Hippocampal formation (tissue), 2 donors: ENCODE measurements at places on chromosomes 12 and 14.

- DNase-seq: no peak
Observed at GRCh38 chr12:118330421-118331018, 42.2 kb downstream of the TAOK3 start.

- DNase-seq: no peak
Observed at GRCh38 chr12:119710965-119711551, 43.1 kb downstream of the PRKAB1 start.

DNA sequence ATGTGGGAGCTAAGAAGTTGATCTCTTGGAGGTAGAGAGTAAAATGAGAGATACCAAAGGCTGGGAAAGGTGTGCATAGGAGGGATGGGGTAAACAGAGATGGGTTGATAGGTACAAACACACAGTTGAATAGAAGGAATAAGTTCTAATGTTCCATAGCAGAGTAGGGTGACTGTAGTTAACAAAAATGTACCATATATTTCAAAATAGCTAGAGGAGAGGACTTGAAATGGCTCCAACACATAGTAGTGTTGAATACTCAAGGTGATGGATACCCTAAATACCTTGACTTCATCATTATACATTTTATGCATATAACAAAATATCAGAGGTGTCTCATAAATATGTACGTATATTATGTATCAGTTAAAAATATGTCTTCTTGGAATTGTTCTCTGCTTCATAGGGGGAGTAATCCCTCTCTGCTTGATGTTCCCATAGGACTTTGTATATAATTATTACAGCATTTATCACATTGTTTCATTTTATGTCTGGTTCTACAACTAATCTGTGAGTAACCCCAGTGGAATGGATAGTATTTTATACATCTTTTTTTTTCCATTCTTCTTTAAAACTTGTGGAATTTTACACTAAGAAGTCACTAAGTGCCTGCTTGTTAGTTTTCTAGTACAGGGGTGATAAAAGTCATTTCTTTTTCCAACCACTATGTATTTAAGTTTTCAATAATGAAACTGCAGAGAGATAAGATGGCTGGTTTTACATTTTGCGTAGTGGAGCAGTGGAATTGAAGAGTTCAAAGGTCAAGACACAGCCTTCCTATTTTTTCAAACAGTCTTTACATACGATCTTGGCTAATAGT lies 1940.0 kb upstream of the SEL1L start:
- DNase-seq: no peak

- DNase-seq: no peak
Observed at GRCh38 chr12:51626629-51627028, 35.6 kb downstream of the SCN8A start.

DNA sequence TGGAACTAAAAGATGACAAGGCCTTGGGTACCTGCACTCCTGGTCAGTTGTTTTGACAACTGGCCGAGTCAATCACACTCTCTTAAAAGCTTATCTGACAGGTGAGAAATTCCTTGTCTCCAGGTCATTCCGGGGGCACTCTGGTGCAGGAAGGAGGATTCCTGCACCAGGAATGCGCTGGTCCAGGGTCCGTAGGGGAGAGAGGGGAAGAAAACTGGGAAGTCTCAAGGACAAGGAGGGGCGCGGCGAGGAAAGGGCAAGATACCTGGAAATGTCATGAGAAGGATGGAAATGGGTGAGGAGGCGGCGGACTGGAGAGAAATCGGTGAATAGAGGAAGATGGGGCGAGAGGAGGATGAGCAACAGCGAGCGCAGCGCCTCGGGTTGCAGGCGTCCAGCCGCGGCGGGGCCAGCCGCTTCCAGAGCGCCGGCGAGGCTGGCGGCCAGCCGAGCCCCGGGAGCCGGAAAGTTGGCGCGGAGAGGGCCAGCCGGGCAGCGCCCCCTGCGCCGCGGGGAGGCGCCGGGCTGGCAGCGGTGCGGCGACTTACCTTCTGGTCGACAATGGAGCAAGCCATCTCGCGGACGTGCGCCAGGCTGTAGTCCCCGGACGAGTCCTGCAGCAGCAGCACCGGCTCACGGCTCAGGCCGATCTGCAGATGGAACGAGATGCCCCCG lies 809 bp downstream of the PRKD1 start:
- peak; percentile 57 for DNase-seq

- DNase-seq: no peak
Observed at GRCh38 chr12:116116650-116117424, 160.7 kb downstream of the MED13L start.

DNA sequence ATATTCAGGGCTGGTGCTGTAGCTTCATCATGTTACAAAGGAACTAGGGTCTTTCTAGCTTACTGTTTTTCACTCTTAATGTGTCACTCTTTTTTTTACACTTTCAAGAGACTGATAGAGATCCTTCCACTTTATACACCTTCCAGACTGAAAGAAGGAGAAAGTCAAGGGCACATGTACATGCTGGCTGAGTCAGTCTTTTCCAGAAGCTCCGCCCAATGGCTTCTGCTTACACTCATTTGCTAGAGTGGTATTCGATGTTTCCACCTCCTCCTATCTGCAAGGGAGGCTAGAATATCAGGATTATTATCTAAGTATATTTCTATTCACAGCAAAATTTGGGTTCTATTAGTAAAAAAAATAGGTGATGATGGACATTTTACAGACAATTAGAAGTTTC lies 325.8 kb upstream of the OR4E1 start:
- DNase-seq: no peak

GRCh38 chr12:88746386-88746785 lies 166.1 kb upstream of the KITLG start:
- DNase-seq: no peak

DNA sequence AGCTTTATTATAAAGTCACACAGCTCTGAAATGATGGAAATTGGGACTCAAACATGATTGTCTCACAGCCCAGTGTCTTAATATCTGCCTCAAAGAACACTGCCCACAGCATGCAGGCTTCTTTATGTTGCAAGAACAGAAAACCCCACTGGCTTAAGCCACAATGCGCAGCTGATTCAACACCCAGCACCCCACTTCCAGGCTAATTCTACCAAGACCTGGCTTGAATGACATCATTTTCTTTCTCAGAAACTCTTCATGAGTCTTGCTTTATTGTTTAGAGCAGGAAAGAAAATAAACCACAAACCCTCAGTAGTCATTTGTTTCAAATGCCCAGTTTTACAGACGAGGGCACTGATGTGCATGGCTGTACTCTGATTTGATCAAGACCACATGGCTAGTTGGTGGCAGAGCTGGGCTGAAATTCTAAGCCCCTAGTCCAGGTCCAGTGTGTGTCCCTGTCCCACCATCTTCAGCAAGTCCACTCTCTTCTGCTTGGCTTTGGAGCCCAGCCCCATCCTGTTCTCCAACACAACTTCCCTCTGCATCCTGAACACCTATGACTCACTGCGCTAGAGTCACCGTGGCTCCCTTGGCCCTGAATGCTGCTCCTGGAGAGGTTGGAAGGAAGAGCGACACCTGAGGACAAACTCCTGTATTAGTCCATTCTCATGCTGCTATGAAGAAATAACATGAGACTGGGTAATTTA lies 50.3 kb upstream of the SRSF5 start:
- DNase-seq: no peak

GRCh38 chr14:44912041-44912869 lies 49.5 kb downstream of the KLHL28 start:
- no peak for DNase-seq

DNA sequence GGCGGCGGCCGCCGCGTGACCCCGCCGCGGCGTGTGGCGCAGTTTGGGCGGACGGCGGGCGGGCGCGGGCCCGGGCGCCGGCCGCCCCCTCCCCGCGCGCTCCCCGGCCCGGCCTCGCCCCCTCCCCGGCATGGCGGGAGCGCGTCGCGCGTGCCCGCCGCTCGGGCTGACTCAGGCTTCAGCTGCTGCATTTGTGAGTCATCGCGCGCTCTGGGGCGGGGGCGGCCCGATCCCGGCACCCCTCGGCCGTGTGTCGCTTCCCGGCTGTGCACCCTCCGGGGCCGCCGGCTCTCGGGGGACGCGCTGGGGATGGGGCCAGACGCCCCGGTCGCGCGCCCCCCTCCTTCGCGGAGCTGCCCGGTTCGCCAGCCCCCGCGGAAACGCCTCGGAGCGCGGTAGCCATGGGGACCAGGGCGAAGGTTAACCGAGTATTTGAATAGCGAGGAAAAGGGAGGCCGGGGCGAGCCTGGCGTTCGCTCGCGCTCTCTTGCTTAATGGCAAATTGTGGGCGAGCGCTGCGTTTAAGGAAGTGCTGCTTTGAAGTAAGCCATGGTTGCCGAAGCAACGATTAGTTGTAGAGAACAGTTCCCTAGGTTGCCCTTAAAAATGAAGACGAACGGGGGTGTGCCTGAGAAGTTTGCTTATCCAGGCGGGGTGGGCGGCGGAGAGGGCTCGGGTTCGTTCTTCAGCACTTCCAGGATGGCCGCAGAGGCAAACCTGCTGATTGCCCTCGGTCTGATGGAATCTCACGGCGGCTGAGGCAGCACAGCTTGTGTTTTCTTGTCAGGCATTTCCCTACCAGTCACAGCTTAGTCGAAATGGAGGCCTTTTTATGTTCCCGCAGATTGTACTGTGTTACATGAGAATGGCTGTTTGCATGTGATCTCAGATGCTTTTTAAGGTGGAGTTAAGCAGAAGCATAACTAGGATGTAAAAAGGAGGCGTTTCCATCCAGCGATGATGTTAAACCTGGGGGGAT lies 896 bp downstream of the EIF5 start:
- DNase-seq: no peak

GRCh38 chr12:116528498-116528897 lies 30.7 kb upstream of the MAP1LC3B2 start:
- no peak for DNase-seq

DNA sequence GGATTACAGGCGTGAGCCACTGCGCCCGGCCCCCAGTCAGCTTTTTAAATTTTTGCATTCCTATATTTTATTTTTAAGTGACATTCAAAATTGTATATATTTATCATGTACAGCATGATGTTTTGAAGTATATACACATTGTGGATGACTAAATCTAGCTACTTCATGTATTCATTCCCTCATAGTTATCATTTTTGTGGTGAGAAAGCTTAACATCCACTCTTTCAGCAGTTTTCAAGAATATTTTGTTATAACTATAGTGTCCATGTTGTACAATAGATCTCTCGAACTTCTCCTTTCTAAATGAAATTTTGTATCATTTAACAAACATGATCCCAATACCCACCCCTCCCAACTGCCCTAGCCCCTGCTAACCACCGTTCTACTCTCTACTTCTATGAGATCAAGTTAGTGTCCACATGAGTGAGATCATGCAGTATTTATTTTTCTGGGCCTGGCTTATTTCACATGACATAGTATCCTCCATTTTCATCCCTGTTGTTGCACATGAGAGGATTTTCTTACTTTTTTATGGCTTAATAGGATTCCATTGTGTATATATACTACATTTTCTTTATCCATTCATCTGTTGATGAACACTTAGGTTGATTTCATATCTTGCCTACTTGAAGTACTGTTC lies 8.8 kb upstream of the HEBP1 start:
- no peak for DNase-seq

DNA sequence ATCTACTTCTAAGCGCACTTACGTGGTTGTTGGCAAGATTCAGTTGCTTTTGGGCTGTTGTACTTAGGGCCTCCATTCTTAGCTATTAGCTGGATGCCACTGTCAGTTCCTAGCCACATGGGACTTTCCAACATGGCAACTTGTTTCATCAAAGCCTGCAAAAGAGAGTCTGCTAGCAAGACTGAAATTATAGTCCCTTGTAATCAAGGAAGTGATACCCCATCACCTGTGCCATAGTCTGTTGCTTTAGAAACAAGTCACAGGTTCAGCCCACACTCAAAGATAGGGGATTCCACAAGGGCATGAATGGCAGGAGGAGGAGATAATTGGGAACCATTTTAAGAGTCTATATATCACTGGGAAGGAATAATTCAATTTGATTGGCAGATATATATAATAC lies 27.1 kb upstream of the SLC17A8 start:
- DNase-seq: no peak

- DNase-seq: no peak
Observed at GRCh38 chr12:26748741-26749431, 84.1 kb downstream of the ITPR2 start.

DNA sequence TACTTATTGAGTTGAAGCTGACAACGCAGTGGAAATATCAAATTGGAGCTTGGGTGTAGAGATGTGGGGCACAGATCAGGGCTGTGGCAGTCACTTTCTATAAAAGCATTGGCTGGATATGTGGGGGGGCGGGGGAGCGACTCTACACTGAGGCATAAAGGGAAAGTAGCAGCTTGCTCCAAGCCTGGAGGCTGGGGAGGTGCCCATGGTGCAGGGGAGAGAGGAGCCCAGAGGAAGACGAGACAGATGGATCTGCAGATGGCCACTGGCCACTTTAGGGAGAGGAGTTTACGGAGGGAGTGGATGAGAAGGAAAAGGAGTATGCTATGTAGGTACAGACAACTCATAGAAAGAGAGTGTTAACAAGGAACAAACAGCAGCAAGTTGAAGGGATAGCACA lies 13.5 kb upstream of the NGB start:
- DNase-seq: no peak

- no peak for DNase-seq
Observed at GRCh38 chr14:59301354-59301753, 112.9 kb downstream of the DAAM1 start.

- DNase-seq: no peak
Observed at GRCh38 chr14:29865299-29865698, 62.3 kb downstream of the PRKD1 start.

DNA sequence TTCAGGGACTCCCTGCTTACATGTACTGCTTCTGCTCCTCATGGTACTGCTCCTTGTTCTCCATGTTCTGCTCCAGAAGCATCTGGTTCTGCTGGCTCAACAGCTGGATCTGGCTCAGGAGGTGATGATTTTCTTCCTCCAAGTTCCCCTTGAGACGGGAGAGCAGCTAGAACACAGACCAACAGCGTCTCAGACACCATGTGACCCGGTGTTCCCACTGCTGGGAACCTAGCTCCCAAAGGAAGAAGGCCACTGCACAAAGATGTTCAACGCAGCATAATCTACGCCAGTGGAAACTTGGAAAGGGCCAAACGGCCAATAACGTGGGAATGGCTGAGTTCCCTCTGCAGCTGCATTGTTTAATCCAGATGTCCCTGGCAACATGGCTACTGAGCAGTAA lies 49.6 kb upstream of the GPR68 start:
- no peak for DNase-seq

- DNase-seq: peak; percentile 13
Observed at GRCh38 chr12:124174451-124175348, 120.2 kb upstream of the RFLNA start.

- peak; percentile 66 for DNase-seq
Observed at GRCh38 chr12:53676656-53677015, 753 bp upstream of the ATP5MC2 start.

- peak; percentile 24 for DNase-seq
Observed at GRCh38 chr12:75724928-75725312, 213.5 kb upstream of the KRR1 start.

- no peak for DNase-seq
Observed at GRCh38 chr12:104296718-104297117, 6.8 kb upstream of the EID3 start.
